AG10803 (cell line): ENCODE measurements at places on chromosomes 5 and 9.

GRCh38 chr5:181190711-181191525, 14.1 kb downstream of the TRIM7 start:
- DNase-seq, result peak; percentile 47

DNA sequence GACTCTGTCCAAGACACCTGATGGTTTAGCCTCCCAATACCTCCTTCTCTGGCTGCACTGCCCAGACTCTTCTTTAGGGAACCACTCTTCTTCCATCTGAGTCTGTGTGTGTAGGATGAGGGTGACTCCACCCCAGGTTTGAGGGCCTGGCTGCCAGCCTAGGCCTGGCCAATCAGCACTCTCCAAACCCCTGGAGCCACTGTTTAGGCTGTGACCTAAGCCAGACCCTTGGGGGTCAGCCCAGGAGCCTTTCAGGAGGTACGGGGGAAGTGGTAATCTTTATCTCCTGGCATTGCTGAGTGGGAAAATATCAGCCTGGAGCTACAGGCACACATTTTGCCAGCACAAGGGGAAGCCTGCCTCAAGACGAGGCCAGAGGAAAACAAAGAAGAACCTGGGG, 6.2 kb upstream of the ERGIC1 start:
- DNase-seq, result no peak

GRCh38 chr5:116709082-116709481, 134.5 kb upstream of the SEMA6A start:
- DNase-seq, result no peak

DNA sequence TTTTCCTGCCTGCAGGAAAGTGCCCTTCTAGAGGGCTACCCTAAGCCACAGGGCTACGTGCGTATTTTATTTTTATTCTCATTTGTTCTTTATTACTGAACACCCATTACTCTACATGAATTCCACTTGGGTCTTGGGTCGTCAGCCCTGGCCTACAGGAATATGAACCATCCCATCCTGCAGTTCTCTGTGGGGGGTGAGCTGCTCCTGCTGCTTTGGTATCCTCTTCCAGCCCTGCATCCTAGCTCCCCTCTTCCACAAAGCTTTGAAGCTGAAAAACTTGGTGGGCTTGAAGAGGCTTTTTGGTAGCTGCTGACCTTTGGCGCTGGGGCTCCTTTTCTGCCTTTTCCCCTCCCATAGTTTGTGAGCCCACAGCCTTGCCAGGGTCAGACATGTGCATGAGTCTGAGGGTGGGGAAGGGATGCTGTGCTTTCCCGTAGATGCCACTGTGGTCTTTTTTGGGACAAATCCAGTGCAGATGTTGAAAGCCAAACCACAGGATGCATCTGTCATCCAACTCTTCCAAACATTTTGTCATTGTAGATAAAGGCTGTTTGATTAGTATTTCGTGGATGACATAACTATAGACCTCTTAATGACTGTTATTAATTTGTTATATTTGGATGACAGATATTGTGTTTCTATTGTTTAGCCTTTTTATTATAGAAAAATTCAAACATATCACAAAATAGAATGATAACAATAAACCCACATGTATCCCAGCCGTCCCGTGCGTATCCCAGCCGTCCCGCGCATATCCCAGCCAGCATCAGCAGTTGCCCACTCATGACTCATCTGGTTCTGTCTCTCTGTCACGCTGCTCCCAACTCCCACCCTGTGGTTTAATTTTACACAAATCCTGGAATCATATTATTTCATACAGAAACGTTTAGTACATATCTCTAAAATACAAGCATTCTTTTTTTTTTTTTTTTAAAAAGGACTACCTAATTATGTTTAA, 43.9 kb downstream of the SLC46A2 start:
- peak; percentile 65 for DNase-seq

DNA sequence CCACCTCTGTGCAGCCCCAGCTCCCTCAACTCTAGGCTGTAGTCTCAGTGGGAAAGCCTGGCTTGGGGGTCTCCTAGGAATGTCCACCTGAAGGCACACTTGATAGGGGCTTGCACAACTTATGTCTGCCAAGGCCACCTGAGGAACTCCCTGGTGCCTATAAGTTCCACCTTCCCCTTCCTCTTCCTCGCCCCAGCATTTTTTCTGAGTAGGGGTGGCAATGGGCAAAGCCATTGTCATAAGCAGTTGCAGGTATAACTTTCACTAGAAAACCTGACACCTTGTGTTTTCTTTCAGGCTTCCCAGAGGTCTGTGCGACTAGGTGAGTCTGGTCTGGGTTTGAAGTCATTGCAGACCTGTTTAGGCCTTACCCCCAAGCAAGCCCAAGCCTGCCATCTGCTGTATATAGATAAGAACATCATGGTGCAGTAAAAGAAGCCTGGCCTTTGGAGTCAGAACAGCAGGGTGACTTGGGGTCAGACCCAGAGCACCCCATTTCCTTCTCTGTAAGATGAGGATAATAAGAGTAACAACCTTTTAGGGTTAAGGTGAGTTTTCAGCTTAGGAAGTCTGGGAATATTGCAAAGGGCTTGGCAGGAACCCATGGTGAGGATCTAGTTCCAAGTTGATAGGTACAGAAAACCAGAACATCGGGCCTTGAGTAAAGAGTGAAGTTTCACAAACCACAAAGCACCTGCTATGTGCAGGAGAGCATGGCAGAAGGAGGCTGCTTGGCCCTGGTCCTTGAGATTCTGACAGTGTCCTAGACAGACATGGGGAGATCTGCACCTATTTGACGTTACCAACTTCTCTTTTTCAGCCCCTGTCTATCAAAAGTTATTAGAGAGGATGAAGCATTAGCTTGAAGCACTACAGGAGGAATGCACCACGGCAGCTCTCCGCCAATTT, 33.8 kb downstream of the TGFBI start:
- DNase-seq, result peak; percentile 52

DNA sequence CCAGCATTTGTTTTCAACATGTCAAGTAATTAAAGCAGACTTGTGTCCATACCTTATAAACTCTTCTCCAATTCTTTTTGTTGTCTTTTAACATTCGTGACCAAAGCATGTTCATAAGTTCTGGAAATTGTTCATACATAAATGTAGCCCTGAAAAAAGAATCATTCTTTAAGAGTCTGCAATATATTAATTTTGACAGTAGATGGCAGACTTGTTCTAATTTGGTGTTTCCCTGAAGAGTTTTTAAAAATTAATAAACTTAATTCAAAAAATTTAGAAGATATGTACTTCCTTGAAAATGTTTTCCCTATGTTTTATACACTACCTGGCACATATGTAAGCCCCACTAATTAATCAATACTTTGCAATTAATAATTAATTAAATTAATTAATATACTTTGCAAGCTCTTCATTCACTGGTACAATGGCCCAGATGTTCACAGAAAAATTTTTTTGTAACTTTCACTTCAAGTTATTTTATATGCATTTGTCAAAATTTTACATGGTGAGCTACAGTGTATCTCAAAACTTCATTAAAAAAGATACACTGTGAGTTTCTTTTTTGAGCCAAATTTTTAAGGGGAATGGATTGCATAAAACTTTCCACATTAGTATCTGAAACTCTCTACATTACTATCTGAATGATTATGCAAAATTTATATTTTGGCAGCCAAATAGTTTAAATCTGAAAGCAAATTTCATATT, 42.1 kb downstream of the CLINT1 start:
- peak; percentile 11 for DNase-seq

DNA sequence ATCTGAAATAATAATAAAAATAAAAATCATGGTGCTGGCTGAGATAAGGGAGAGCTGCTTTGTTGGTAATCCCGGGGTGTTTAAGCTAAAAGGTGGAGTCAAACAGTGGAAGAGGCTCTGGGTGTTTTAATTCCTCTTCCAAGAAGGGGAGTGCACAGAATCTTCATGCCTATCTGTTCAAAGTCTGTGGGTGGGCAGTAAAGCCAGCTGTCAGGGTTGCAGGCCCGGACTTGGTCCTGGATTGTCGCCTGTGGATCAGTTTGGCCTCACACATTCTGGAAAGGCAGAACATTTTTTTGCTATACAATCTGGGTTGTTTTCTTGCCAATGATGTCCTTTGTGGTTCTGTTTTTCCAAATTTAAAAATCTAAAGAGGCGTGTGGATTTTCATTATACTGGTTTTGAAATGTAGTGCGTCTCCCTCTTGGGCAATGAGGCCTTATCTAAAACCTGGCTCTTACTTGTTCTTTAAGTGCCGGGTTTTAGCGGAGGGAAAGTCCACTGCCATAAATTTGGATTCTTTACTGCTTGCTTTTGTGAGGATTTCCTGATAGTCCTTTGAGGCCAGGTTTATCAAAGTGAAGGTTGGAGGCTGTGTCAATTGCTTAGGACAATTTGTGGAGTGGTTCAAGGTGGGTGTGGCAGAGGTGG, 5.8 kb downstream of the ANKDD1B start:
- DNase-seq, result no peak

DNA sequence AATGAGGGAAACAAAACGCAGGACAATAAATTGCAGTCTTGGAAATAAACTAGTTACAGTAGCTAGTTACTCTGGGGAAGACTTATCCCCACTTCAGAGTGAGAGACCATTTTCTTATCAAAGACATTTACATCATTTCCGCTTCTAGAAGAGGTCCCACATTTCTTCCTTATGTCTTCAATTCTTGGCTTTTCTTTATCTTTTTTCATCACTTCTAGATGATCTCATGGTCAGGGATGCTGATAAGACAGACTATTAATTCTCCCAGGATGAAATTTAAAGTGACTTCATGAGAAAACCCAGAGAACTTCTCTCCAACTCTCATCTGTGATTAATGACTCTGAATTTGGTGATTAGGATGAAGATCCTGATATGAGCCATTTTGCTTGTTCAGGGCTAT, 229.1 kb downstream of the MTRR start:
- no peak for DNase-seq

DNA sequence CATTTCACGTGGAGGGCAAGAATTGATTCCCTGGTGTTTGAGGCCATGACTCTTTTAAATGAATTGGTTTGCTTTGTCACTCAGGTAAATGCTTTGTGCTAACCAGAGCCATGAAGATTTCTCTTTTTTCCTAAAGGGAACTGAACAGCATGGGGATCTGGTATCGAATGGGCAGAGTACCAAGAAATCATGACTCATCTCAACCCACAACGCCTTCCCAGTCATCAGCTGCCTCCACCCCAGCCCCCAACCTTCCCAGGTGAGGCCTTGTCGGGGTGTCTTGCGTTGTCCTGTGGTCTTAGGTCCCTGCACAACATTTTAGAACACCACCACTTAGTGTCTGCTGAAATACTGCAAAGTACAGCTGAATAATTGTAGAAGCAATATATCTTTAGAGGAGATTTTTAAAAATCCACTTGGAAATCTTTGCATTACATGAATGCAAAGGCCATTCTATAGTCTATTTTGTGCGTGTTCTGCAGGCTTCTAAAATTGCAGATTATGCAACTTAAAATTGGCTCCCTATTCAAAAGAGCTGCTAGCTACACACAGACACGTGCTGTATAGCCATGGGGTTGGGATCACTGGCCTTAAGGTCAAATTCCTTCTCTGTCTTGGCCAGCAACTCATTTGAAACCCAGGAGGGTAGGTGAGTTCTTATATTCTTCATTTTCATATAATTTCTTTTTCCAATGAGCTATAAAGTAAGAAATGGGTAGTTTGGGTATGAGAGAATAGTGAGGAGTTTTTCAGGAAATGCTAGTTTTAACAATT, 69.0 kb downstream of the MVB12B start:
- DNase-seq, result peak; percentile 43

DNA sequence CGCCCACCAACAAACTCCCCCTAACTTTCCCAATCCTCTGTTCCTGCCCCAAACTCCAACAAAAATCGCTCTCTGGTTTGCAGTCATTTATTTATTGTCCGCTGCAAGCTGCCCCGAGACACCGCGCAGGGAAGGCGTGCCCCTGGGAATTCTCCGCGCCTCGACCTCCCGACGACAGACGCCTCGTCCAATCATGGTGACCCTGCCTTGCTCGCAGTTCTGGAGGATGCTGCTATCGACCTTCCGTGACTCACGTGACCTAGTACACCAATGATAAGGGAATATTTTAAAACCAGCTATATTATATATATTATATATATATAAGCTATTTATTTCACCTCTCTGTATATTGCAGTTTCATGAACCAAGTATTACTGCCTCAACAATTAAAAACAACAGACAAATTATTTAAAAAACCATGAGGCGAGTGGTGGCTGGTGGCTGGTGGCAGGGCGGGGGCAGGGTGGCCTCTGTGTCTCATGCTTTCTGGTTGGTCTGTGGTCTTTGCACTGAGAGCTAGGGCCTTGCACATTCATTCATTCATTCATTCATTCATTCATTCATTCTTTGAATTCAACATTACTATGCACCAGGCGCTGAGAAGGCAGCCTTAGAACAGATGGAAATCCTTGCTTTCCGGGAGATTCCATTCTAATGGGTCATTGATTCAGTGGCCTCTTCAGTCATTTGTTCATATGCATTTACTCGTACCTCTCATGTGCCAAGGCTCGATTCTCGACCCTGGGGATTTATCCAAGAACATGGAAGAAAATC, 37.9 kb downstream of the FGF18 start:
- DNase-seq, result no peak

- DNase-seq, result peak; percentile 89
Observed at GRCh38 chr9:86282979-86283535, 719 bp upstream of the ISCA1 start.

DNA sequence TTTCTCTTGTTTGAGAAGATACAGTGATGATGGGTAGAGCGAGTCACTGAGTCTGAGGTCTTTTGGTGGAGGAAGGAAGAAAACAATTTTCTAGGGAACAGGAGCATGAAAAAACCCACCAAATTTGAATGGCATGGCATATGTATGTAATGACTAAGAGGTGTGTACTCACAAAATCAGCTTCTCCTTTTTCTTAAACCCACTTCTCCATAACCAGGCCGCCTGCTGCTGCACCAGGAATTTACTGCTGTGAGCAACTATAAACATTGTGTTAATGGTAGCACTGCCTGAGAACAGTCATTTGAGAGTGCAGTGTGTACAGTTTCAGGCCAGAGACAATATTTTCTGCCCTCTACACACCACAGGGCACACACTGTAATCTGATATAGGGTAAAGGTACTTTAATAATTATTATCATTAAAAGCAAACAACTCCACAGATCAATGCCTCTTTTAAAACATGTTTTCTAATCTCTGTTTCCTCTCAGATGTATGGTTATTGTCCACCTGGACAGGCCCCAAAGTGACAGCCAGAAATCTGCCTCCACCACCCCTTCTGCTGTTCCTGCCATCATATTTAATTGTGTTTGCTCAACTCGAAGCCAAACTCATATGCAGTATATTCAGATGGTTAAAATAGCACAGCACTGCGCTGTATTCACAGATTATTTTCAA, 241.6 kb downstream of the KIAA0825 start:
- no peak for DNase-seq

GRCh38 chr5:97026721-97027120, 90.8 kb downstream of the LNPEP start:
- peak; percentile 27 for DNase-seq

- no peak for DNase-seq
Observed at GRCh38 chr9:33458444-33458843, 11.1 kb upstream of the AQP3 start.
